Activated naive CD4-positive, alpha-beta T cell treated with anti-CD3 and anti-CD28 coated beads, Interleukin-2, amount 10 ng/mL, durations not matched to agents 7 days and 5 days (primary cell): ENCODE measurements at places on chromosomes 12 and 14.

- H3K27me3 ChIP-seq, result no peaks in the 10 kb centered on the region
- peaks cover 25% of the 10 kb centered on the region for H3K36me3 ChIP-seq
- H3K27ac ChIP-seq, result no peak overlapping the region
- peaks cover 6% of the 10 kb centered on the region for H3K4me1 ChIP-seq
- DNase-seq, result no peak
- no peak overlapping the region for H3K4me3 ChIP-seq
These were observed 35.7 kb downstream of the NRDE2 start for GRCh38 chr14:90295870-90296516.

DNA sequence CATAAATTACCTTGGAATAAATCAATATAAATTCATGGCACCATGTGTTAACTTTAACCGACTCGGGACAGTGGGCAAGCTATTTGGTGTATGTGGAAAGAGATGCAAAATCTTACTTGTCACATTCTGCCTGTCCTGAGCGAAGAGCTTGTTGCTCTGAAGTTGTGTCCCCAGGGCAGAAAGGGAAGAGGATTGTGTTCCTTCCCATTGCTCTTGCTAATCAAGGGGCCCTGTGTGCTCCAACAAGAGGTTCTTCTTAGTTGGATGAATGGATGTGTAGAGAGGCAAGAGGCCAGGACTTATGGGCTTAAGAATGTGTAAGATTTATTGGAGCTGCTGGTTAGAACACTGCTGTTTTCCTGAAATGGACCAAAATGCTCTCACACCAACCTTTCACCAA lies 36.5 kb upstream of the FRS2 start:
- H3K4me3 ChIP-seq, result no peak overlapping the region
- no peaks in the 10 kb centered on the region for H3K36me3 ChIP-seq
- DNase-seq, result no peak
- H3K4me1 ChIP-seq, result no peaks in the 10 kb centered on the region

DNA sequence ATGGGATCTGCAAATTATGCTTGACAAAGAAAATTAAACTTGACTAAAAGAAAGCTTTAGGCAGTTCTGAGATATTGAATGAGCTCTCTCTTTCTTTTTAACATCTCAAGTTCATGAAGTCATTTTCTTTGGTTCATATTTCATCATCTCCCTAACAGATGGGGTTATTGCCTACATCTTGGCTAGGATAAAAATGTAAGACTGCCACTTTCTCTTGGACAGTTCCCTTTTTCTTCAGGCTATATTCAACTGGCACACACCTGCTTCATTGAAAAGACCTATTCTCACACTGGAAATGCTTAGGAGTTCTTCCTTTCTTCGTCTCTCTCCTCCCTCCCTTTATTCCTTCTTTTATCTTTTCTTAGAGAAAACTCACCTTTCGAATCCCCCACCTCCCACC lies 355.9 kb upstream of the SEL1L start:
- no peaks in the 10 kb centered on the region for H3K27me3 ChIP-seq
- no peaks in the 10 kb centered on the region for H3K4me1 ChIP-seq
- no peak overlapping the region for H3K27ac ChIP-seq
- no peak overlapping the region for H3K4me3 ChIP-seq
- H3K36me3 ChIP-seq, result no peaks in the 10 kb centered on the region
- DNase-seq, result no peak

DNA sequence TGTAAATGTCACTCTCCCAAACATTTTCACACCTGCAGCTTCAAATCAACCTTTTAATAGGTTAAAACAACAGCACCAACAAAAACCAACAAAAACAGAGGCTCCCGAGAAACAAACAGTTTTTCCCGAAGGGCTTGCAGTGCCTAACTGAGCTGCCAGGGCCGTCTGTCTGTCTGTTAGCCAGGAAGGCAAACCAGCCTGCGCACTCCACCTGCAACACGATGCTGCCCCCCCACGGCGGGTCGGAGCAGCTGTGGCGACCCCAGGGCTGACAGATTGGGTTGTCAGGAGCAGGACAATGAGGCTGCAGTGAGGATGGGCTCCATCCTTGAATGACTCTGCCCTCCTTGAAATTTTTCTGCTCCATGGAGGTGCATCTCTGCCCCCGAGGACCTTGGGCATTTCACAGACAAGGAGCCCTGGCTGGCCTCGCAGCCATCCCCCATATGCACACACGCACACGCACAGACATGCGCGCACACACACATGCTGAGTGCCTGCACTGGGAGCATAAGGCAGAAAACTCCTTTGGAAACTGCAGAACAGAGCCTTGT lies 2.6 kb downstream of the RTL1 start:
- no peaks in the 10 kb centered on the region for H3K36me3 ChIP-seq
- peaks cover 85% of the 10 kb centered on the region for H3K27me3 ChIP-seq
- peak; percentile 28 for DNase-seq
- no peak overlapping the region for H3K4me3 ChIP-seq
- no peaks in the 10 kb centered on the region for H3K4me1 ChIP-seq

DNA sequence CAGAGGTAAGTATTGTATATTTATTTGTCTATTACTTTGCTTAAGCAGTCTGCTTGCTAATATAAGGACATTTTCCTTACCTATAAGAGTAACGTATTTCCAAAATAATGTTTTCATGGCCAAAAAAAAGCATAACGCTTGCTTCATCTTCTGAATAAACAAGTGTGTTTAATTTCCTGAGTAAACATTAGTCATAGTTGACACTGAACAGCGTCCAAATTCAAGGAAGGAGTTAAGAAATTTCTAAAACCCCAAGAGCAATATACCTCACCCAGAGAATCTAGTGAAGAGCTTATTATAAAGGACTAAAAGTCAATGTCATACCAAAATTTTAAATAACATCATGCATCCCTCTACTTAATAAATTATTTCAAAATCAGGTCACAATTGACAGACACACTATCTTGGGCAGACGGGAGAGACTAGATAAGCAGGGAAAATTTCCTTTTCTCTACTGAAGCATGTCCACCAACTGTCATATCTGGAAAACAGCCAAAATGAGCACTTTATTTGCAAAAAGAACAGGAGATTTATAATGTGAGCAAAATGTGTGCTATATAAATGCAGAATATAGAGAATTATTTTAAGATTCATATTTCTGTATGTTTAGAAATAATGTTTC lies 25.1 kb downstream of the ANKS1B start:
- H3K27me3 ChIP-seq, result no peaks in the 10 kb centered on the region
- no peak overlapping the region for H3K4me3 ChIP-seq
- no peak for DNase-seq
- H3K36me3 ChIP-seq, result no peaks in the 10 kb centered on the region

DNA sequence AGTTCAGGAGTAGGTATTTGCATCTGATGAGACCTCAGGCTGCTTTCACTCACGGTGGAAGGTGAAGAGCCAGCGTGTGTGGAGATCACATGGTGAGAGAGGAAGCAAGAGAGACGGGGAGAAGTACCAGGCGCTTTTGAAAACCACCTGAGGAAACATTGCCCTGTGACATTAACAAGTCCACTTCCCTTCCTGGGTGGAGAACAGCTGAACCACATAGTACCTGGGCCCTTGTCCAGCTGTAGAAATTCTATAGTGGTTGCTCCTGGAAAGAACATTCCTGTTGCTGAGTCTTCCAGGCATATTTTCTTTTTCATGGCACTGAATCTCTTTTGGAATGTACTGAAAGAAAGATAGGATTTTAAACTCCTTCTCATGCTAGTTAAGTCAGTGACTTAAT lies 87.3 kb upstream of the RIN3 start:
- H3K27ac ChIP-seq, result no peak overlapping the region
- no peak for DNase-seq
- no peaks in the 10 kb centered on the region for H3K36me3 ChIP-seq
- peaks cover 16% of the 10 kb centered on the region for H3K27me3 ChIP-seq
- no peak overlapping the region for H3K4me3 ChIP-seq

DNA sequence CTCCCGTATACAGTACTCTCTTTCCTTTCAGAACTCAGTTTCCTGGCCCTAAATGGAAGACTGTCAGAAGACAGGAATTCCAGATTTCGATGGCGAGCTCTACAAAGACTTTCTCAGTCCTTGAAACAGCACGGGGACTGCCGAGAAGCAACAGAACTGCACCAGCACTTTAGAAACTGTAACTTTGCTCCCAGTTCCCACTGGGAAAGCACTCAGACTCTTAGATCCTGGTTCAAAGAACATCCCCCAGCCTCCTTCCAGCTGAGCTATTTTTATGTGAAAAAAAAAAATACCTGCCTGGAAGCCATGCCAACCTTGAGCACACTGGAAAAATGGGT lies 1.8 kb downstream of the PXN start:
- H3K27ac ChIP-seq, result peak overlapping the region; percentile 86
- H3K4me1 ChIP-seq, result peaks cover 57% of the 10 kb centered on the region
- H3K27me3 ChIP-seq, result peaks cover 1% of the 10 kb centered on the region
- peak overlapping the region; percentile 99 for H3K4me3 ChIP-seq
- no peak for DNase-seq
- H3K36me3 ChIP-seq, result peaks cover 44% of the 10 kb centered on the region

- H3K4me3 ChIP-seq, result no peak overlapping the region
- H3K36me3 ChIP-seq, result no peaks in the 10 kb centered on the region
These were observed 72.9 kb upstream of the FRMD6 start for GRCh38 chr14:51578853-51579252.

DNA sequence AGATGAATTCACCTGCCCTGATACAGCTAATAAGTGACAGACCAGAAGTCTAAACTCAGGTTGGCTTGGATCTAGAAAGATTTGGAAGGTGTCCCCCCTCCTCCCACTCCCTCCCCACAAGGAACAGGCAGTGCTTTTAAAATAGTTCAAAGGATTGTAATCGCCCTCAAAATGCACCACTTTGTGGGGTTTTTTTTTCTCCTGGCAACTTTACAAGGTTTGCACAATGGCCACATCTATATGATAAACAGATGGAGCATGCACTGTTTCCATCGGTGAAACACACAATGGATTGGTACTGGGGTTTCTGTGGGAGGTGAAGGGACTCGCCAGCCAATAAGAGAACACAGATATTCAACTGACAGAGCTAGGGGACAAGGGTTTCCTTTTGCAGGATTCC lies 137.4 kb downstream of the LLPH start:
- H3K27me3 ChIP-seq, result peaks cover 2% of the 10 kb centered on the region
- no peaks in the 10 kb centered on the region for H3K4me1 ChIP-seq
- no peaks in the 10 kb centered on the region for H3K36me3 ChIP-seq
- no peak overlapping the region for H3K4me3 ChIP-seq

DNA sequence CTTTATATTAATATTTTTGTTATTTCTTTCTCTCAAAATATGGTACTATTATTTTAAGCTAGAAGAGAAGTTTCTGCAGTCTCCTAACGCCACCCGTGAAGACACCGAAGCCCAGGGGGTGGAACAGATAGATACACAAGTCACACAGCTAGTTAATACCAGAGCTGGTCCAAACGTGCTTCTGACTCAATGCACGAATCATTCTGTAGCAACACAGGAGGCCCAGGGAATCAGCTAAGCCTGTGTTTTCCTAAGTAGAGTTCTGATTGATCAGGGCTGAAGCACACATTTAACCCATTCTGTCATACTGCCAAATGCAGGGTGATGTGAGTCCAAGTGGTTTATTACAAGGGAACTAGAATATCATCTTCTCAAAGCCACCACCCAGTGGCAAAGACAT lies 116.9 kb upstream of the PWP1 start:
- peaks cover 19% of the 10 kb centered on the region for H3K4me1 ChIP-seq
- H3K36me3 ChIP-seq, result peaks cover 2% of the 10 kb centered on the region
- H3K27ac ChIP-seq, result no peak overlapping the region
- no peak overlapping the region for H3K4me3 ChIP-seq

DNA sequence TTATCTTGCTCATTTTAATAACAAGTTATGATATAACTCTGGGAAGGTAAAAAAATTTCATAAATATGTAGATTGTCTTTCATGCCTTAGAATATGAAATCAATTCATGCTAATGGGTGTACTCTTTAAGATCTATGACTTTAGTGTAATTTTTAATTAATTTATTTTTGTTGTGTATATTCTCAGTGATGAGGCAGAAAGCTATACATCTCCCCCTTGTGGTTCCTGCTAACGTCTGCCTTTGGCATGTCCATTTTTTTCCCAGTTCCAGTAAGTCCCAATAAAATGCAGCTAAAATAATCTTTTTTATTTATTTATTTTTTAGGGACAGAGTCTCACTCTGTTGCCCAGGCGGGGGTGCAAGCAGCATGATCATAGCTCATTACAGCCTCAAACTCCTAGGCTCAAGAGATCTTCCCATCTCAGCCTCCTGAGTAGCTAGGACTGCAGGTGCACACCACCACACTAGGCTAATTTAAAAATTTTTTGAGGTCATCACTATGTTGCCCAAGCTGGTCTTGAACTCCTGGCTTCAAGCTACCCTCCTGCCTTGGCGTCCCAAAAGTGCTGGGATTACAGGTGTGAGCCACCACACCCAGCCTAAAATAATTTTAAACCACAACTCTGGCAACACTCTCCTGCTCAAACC lies 3.3 kb upstream of the CHURC1 start:
- DNase-seq, result no peak
- no peak overlapping the region for H3K4me3 ChIP-seq
- peaks cover 24% of the 10 kb centered on the region for H3K27me3 ChIP-seq
- peaks cover 13% of the 10 kb centered on the region for H3K36me3 ChIP-seq
- no peak overlapping the region for H3K27ac ChIP-seq

- no peaks in the 10 kb centered on the region for H3K4me1 ChIP-seq
- no peak overlapping the region for H3K4me3 ChIP-seq
- no peaks in the 10 kb centered on the region for H3K36me3 ChIP-seq
- no peak for DNase-seq
- H3K27me3 ChIP-seq, result no peaks in the 10 kb centered on the region
- no peak overlapping the region for H3K27ac ChIP-seq
These were observed 476.8 kb downstream of the TRHDE start for GRCh38 chr12:72748971-72749370.

DNA sequence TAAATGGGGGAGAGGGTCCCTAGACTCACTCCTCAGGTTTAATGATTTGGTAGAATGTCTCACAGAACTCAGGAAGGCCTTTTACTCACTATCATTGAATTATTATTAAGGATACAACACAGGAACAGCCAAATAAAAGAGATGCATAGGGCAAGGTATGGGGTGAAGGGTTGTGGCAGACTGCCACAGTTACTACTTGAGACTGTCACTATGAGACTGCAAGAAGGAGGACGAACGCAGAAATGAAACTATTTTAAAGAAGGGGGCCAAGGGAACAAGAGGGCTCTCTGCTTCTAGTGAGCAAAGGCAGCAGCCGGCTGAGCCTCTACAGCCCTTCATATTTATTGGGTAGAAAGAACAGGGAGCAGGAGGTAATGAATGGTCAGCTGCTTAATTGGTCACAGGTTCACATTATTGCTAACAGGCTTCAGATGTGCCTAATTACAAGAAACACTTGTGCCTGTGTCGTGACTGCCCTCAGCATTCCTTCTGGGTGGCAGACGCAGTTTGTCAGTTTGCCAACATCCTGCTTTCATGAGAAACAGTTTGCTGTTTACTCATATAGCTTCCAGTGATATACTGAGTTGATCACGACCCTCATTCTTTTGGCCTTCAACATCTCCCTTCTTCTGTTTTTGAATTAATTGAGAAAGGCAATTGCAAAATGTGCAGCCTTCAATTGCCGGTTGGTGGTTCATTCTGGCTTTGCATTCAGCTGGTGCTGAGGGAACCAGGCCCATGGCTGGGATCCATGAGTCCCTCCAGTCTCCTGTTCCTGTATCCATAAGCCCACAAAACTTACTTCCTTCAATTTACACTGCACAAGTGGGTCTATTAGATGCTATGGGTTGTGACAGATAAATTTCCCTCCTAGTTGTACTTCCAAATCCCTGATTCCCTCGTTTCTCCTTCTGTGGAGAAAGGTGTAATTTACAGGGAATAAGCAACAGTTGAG lies 82.8 kb upstream of the PLEKHG7 start:
- no peak for DNase-seq
- no peak overlapping the region for H3K27ac ChIP-seq
- no peak overlapping the region for H3K4me3 ChIP-seq
- H3K27me3 ChIP-seq, result no peaks in the 10 kb centered on the region
- H3K36me3 ChIP-seq, result no peaks in the 10 kb centered on the region
